Fibroblast of skin of scalp (primary cell): ENCODE measurements at places on chromosomes 4 and X.

DNA sequence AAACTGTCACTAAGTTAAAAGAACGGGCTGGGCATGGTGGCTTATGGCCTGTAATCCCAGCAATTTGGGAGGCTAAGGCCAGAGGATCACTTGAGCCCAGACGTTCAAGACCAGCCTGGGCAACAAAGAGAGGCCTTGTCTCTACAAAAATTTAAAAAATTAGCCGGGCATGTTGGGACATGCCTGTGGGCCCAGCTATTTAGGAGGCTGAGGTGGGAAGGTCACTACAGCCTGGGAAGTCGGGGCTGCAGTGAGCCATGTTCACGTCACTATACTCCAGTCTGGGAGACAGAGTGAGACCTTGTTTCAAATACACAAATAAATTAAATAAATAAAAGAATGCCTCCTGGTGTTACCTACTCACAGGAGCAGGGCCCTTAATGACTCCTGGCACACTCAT is 69.5 kb downstream of the APBB2 start:
- DNase-seq: peak; percentile 40

- DNase-seq: peak; percentile 79
These were observed 50.3 kb downstream of the MAML3 start for GRCh38 chr4:140103676-140104075.

DNA sequence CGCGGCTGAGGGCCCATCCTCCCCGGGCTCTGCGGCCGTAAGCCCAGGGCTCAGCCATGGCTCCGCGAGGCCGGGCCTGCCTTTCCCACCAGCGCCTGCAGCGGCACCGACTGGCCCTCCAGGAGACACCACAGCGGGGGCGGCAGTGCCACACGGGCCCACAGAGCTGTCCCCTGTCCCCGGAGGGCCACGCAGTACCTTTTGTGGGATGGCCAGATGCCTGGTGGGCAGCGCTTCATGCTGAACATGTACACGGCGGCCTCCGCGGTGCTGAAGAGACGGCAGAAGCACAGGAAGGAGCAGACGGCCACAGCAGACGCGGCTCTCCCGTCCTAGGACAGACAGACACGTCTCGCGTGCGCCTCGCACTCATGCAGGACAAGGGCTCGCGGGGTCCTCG is 50.4 kb downstream of the GAK start:
- DNase-seq: no peak

DNA sequence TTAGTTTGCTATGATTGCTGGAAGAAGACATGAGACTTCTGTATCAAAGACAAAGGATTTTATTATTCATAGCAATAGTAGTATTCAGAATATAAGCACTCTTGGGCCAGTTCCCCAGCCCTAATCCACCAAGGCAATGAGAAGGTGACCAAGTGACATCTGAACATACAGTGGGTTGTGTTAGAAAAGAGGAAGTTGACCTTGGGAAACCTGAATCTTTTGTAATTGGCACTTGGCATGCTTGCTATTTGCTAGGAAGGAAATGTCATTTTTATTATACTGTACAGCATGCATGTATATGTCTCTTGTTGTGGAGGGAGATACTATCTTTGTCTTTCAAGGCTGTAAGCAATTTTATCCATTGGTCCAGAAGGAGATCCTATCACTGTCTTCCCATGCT is 216.1 kb upstream of the FAT1 start:
- DNase-seq: no peak

GRCh38 chrX:45322382-45322781 is 121.7 kb upstream of the DIPK2B start:
- DNase-seq: peak; percentile 91

- peak; percentile 57 for DNase-seq
These were observed 2319.5 kb downstream of the ARAP2 start for GRCh38 chr4:33924811-33925210.
